ENCODE measurements at places on chromosomes 6 and 20. TPM values are rescaled to one million over a fixed set of nuclear protein-coding genes. Genes with fewer than 3 reads are reported as not detected.

The TGM2 gene
- 846 TPM for total RNA-seq

The FOXC1 gene
- 7.1 TPM for total RNA-seq

DNA sequence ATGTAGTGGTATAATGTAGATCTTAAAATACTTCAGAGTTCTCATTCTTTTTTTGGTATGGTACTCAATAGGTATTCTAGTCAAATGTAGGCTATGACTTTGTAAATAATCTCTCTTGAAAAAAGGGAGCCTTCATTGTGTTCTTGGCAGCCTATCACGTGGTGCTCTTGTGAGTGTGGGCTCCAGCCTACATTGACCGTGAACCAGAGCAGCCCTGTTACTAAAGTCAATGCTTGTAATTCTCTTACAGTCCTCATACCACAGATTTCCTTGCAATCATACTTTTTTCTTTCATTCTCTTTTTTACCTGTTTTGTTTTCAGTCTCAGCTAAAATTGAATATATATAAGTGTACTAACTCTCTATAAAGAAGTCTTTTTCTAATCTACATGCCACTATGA, 31.1 kb downstream of the ARID1B start:
- DNase-seq = no peak

DNA sequence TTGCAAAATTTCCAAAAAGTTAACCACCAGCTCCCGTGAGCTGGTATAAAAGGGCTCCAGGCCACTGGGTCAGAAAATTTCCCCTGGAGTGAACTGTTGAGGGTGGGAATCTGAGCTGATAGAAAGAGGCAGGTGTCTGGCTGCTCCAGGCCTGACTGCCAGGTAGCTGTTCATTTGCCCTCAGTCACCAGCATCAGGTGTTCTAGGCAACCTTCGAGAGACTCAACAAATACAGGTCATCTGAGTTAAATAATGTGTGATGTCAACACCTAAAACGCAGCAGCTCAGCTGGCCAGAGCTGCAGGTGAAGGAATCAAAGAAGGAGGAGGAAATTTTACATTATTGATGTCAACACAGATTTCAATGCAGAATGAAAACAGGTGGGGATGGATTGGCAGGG, 46.7 kb downstream of the KCNK5 start:
- DNase-seq = no peak

- DNase-seq = no peak
Observed at GRCh38 chr6:21931641-21932335, 338.2 kb downstream of the SOX4 start.

Data from left ventricle myocardium inferior (tissue), 1 donor.